NCI-H1694 treated with DMSO at 0.1 percent for 48 hours (cell line): ENCODE measurements at places on chromosomes 5 and 9.

GRCh38 chr9:93244101-93244500, 60.2 kb downstream of the WNK2 start:
- DNase-seq, result peak; percentile 78

GRCh38 chr9:68780720-68781119, 75.7 kb downstream of the PIP5K1B start:
- DNase-seq, result no peak

GRCh38 chr5:15183520-15183919, 311.9 kb upstream of the ANKH start:
- no peak for DNase-seq

- DNase-seq, result no peak
Measured at GRCh38 chr9:9924376-9924775, 688.4 kb downstream of the PTPRD start.

- no peak for DNase-seq
Measured at GRCh38 chr5:103389846-103390245, 131.3 kb downstream of the MACIR start.

GRCh38 chr9:80059979-80060378, 488.2 kb downstream of the TLE4 start:
- DNase-seq, result no peak

DNA sequence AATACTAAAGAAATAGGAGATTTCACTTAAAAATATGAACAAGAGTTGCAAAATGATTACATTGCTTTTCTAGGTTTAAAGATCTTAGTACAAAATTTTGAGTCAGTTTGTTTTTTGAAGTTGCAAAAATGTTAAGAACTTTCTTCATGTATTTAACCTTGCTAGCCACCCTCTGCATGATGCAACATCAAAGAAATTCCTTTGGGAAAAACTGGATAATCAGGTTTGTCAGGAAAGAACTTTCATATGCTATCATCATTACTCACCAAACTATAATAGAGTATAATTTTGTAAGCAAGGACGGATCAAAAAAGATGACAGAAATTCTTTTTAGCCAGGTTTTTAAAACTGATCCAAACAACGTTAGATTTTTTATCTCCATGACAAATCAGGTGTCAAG, 116.9 kb upstream of the MRPS30 start:
- DNase-seq, result no peak

GRCh38 chr5:74070766-74071165, 444.8 kb downstream of the ARHGEF28 start:
- DNase-seq, result no peak

DNA sequence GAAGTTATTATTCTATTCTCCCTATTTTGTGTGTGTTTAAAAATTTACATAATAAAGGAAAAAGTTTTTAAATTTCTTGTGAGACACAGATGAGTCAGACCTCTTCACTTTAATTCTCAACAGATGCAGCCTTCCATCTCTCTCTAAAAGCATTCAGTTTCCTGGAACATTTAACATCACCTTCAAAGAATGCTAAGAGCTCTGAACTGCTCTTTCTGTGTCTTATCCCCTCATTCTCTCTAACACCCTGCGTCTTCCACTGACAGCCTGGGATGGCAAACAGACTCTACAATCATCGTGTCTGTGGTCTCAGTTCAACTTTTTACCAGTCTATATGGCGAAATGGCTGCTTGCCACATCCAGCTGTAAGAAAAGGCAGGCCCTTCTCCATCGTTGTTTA, 173.0 kb downstream of the HINT1 start:
- DNase-seq, result no peak

DNA sequence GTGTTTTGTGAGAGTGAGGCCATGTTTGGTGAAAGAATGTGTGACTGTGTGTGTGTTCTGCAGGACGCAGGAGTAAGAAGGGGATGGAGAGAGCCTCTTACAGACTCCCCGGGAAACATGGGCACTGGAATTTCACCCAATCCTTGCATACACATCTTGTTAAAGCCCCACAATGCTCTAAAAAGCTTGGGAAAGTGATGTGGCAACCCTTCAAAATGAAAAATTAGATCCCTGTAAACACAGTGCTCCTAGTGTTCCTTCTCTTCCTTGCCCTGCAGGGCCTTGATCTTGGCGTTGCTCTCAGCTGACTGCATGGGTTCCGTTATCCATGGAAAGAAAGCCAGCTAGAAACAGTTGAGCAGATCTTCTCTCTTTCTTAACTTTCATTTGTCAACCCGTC, 701.7 kb downstream of the SEMA5A start:
- no peak for DNase-seq

DNA sequence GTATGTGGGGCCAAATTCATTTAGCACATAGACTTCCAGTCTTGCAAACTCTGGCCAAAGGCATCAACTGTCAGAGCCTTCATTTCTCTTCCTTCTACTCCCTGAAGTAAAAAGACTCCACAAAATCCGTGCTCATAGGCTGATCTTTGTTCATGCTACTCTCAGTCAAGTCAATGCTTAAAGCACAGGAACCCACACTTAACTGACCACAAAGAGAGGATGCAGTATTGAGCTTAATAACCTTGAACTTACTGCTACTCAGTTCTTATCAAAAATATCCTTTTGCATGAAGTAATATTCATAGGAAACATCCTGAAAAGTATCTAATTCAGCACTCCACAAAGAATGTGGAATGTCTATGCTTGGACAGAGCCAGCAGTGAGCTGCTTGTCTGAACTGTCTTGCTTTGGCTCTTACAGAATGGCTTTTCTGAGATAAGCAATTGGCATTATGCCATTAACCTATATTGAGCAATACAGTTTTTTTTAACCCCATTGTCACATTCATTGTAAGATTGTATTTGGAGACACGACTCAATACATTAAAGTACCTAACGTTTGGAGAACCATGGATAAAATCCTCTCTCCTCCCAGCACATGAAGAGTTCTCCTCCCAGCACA, 21.7 kb downstream of the LPAR1 start:
- DNase-seq, result no peak

- no peak for DNase-seq
Measured at GRCh38 chr5:125042261-125042890, 295.9 kb upstream of the ZNF608 start.

- DNase-seq, result no peak
Measured at GRCh38 chr9:128607642-128608350, 48.9 kb downstream of the DYNC2I2 start.

DNA sequence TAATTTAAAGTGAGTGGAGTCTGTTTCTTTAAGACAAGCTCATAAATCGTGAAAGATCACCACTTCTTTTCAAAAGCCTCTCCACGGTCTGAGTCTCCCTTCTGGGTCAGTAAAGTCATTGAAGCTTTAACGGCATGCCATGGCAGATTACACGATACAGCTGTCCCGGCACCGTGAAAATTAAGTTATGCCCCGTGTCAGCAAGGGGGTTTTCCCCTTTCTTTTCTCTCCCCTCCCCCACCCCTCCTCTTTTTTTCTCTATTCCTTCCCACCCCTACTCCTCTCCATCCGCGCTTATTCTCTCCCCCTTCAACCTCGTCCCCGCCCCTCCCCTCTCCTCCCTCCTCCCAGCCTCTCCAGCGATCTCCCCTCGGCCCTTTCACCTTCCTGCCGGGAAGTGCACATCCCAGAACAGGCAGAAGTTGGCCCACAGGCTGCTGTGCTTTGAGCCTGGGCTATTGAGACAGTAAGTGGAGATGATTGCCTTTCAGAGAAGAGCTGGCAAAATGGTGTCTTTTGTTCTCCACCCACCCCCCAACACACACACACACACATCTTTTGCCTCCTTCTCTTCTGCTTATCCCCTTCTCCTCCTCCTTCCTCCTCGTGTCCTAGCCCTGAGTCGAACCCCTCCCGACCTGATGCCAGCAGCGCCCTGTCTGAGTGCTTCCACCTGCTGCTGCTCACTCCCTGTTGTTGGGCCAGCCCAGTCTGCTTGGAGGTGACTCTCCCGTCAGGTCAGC, 44.1 kb downstream of the GAS1 start:
- no peak for DNase-seq

DNA sequence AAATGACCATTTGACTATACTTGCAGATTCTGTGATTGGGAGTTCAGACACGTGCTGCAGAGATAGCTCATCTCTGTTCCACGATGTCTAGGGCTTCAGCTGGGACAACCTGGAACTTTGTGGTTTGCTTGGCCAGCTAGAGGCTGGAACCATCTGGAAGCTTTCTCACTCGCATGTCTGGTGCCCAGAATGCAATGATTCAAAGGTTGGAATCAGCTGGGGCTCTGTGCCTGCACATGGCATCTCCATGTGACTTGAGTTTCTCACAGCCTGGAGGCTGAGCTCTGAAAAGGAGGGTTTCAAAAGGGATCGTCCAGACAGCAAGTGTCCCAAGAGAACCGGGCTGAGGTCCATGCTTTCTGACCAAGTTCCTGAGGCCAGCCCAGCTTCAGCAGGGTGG, 465.2 kb downstream of the GADD45G start:
- no peak for DNase-seq

DNA sequence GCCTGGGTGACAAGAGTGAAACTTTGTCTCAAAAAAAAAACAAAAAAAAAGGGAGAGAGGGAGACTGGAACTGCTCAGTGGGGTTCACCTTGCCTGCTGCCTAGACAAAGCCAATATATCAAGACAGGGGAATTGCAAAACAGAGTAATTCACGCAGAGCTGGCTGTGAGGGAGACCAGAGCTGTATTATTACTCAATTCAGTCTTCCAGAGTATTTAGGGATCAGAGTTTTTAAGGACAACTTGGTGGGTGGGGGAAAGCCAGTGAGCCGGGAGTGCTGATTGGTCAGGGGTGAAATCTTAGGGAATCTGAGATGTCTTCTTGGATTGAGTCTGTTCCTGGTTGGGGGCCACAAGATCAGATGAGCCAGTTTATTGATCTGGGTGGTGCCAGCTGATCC, 25.6 kb upstream of the SPIN1 start:
- no peak for DNase-seq

DNA sequence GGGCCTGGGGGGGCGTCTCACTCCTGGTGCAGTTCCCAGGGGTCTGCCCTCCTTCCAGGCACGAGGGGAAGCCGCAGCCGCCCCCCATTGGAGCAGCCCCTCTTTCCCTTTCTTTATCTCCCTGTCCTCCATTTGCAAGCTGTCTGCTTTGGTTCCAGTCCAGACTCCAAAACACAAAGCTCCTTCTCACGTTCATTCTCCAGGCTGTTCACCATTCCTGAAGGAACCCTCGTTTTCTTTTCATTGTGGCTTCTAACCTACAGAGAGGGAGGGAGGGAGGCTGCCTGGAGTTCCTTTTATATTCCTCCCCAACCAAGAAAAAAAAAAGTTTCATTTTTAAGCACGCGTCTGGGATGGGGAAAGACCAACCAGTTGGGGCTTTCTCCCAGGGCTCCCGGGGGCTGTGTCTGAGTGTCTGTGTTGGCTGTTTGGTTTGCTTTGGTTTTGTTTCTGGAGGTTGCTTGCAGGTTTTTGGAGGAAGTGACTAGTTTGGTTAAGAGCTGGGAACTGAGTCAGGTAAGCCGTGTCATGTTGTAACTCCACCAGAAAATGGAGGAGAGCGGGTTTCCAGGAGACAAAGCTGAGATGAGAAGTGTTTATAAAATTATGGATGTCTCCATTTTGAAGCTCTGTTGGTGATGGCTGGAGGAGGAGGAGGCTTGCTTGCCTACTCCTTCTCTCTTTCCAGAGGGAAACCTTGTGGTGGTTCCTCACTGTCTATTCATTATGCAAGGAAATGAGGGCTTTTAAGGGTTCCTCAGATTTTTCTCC, 1.6 kb downstream of the ZNF462 start:
- DNase-seq, result peak; percentile 21

GRCh38 chr5:119742311-119742710, 113.0 kb downstream of the FAM170A start:
- no peak for DNase-seq

- DNase-seq, result no peak
Measured at GRCh38 chr5:74016373-74016772, 390.4 kb downstream of the ARHGEF28 start.

GRCh38 chr5:165914456-165914855, 2377.0 kb upstream of the WWC1 start:
- DNase-seq, result no peak

DNA sequence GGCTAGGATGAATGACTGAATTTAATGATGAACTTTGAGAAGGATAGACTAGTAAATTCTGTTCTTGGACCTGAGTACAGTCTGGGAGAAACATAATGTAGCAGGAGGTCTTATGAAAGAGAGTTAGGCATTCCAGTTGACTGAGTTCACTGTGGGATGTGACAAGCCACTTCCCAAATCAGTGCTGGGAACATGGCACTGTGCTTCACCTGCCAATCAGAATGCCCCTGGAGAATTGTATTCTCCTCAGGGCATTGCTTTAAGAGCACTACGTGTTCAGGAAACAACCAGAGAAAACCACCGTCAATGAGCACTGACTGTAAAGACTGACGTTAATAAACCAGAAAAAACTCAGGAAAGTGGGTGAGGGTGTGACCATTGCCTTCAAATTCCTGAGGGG, 1.2 kb downstream of the CCDC107 start:
- DNase-seq, result no peak

- no peak for DNase-seq
Measured at GRCh38 chr5:90557871-90558270, 726 bp upstream of the ADGRV1 start.

DNA sequence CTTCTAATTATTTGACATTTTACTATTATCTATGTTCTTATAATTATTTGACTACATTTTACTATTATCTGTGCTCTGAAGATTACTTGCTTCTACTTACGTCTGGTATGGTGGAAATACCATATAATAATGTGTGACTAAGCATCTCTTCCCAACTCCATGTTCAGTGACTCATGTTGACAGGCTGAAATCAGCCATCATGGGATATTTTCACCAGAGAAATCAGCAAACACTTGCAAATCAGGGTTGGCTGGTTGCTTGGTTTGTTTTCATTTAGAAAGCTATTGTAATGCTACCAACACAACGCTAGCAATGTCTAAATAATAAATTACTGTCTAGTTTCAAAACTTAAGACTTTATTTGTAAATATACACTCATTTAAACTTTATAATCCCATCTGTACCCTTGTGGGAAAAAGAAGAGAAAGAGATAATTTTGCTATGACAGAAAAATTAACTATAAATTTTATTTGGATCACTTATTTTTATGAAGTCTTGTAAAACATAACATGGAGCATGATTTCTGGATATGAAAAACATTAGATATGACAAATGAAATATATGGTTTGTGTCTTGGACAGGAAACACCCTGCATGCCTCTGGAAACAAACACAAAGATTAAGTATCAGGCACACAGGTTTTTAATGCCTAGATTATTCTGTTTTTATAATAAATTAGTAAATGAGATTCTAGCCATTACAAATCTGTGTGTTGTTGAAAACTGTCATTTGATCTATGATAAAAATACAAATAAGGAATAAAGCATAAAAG, 337.6 kb downstream of the BNC2 start:
- no peak for DNase-seq

DNA sequence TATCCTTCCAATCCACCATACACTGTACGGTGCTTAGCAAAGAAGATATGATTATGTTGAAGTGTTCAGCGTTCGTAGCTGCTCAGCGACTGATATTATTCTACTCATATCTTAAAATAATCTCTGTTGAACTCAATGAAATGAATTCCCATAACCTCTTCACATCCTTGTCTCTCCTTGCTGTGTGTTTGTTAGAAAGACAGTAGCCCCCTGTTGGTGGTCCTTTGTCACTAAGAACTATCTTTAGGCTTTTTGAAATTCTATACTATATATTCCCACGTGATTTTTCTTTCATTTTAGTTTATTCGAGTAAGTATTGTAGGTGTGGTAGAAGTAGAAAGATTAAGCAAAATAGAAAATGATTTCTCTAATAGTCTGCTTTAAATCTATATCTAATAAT, 762.8 kb upstream of the WWC1 start:
- no peak for DNase-seq
